BE2C (cell line): ENCODE measurements at places on chromosomes 16 and 17.

GRCh38 chr17:82931699-82932517 lies 92.1 kb upstream of the ZNF750 start:
- DNase-seq: peak; percentile 34

DNA sequence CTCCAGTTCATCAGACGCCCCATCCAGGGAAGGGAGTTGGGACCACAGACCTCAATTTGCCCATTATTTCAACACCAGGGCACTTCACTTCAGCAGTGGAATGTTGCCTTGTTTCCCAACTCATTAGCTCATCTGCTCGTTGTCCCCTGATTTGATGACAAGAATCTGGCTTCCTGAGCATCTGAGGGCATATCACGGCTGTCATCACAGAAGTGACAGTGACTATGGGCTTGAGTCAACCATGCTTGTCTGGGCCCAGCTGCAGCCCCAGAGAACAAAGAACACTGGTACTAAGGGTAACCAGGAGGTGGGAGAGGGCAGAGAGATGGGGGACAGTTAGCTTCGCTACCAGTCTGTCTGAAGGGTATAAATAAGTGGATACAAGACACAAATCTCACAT lies 266.0 kb upstream of the SDK2 start:
- no peak for DNase-seq

DNA sequence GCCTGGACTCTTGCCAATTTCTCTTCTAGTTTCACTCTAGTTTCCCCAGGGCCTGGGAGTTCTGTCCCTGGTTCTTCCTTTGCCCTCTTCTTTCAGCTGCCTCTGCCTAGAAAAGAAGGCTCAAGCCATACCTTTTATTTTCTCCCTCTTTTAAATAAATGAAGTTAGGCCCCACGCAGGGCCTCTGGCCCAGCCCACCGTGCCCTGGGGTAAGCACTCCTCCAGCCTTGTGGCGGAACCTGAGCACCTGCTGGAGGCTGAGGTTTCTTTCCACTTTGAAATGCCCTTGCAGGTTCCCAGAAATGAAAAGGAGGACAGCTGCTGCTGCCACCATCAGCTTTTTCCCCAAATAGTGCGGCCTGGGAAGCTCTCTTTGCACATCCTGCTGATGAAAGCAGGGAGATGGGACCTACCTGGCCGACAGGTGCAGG lies 139.4 kb downstream of the CCDC182 start:
- DNase-seq: no peak

- no peak for DNase-seq
These were observed 118.9 kb upstream of the PIRT start for GRCh38 chr17:10956821-10957220.

DNA sequence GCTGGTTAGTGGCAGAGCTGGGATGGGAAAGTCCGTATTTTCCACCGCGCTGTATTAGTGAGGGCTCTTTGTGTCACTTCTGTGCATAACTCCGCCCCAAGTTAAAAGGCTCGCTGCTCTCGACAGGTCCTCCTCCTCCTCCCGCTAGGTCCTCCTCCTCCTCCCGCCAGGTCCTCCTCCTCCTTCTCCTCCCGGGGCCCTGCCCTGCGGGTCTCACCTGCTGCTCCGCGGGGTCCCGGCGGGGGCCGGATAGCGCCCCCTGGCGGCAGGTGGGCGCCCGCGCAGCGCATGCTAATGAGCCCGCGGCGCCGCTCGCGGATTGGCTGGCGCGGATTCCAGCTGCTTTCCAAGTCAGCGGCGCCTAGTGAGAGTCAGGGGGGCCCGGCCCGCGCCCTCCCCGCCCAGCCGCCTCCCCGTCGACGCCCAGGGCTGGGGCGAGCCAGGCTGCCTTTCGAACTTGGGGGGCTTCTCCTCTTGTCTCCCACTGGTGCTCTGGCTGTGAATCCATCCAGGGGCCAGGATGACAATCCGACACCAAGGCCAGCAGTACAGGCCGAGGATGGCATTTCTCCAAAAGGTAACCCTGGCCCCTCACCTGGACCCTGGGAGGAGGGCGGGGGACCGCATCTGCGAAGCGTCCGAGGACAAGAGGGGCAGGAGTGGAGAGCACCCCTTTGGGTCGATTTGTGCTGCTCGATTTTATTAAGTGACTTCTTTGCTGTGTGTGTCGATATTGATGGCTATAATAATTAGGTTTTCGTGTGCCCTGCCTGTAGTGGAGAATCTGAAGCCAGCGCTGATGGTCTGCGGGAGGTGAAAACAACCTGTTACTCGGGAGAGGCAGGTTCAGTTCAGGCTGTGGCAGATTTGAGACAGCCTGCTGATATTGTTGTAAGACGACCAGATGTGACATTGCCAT lies at the start of gene RGS9:
TSS of gene RGS9 (plus strand) at position 350 of the 919 bp plus-strand sequence. CDS start at position 521, 171 bp downstream.
- peak; percentile 90 for DNase-seq

DNA sequence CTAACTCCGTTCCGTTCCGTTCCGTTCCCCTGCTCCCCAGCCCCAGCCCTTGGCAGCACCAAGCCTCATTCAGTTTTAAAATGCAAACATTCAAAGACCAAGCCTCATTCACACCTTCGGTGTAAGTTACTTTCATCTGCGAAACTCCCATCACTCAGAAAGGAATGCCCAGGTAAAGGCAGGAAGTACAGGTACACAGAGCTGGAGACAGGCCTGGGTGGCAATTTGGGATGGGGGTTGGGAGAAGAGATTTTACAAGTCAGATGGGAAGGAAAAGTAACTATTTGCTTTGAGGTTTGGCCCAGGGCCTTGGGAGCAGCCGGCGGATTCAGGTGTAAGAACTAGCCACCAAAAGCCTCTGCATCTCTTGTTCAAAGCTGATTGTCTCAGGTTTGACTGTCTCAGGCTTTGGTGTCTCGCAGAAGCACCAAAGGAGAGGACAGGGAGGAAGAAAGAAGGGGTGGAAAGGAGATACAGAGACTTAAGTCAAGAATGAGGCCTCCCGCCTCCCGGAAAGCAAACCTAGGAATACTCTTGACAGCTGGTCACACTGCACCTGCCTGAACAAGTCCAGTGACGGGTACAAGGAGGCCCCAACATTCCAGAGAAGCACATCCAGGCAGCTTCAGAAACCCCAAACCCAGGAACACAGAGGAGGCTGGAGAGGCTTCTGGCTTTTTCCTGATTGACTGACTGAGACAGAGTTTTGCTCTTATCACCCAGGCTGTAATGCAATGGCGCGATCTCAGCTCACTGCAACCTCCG lies 54.7 kb downstream of the NXN start:
- DNase-seq: no peak

DNA sequence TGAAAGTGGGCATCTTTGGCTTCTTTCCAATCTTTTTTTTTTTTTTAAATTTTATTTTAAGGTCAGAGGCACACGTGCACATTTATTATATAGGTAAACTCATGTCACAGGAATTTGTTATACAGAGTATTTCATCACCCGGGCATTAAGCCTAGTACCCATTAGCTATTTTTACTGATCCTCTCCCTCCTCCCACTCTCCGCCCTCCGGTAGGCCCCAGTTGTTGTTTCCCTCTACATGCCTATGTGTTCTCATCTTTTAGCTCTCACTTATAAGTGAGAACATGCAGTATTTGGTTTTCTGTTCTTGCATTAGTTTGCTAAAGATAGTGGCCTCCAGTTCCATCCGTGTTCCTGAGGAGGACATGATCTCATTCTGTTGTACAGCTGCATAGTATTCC lies 108.5 kb downstream of the CYB561 start:
- DNase-seq: no peak

- no peak for DNase-seq
These were observed 3.8 kb downstream of the ACSM3 start for GRCh38 chr16:20767577-20767976.

GRCh38 chr17:6303664-6304063 lies 131.3 kb downstream of the AIPL1 start:
- DNase-seq: no peak

DNA sequence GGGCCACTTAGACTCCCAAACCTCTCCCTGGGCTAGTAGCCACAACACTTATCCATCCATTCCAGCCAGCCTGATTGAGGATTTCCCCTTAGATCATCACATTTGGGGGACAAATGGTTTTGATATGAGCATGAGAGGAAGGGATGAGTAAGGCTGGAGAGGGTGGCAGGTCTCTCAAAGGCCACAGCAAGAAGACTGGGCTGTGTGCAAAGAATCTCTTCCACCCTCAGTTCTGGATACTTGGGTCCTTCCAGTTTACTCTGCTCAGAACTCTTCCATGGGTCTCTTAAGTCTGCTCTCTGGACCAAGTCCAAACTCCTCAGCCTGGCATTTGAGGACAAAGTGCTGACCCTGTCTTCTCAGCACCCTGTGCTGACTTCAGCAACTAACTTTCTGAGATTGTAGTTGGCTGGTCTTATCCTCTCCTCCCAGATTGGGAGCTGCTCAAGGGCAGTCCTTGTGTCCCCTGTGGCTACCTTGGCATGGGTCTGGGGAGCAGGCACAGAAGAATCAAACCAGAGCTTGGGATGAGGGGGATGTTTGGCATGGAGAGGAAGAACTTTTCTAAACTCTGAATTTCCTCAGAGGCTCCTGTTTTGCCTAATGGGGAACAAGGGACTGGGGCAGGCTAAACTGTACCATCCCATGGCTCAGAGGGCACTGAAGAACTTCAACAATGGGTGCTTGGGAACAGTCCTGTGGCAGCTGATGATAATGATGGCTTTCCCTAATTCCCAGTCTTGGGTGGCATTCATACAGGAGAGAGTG lies 3.1 kb upstream of the NFATC3 start:
- no peak for DNase-seq

- DNase-seq: no peak
These were observed 85.2 kb downstream of the SMG6 start for GRCh38 chr17:2218426-2218825.

DNA sequence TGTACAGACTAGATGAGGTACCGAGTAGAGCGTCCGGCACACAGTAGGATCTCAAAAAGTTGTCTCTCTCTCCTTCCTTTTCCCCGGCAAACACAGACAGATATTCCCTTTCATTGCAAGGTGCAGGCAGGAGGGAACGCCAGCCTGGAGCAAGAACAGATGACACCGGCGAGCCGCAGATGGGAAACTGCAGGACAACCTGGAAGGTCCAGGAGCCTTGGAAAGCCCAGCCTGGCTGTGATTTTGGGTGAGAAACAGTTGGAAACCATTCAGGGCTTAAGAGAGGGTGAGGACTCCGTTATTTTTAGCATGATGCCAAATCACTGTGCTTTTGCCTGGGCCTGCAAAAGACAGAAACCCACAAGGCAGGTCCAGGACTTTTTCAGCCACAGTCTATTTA lies 7.3 kb downstream of the CDH11 start:
- no peak for DNase-seq

DNA sequence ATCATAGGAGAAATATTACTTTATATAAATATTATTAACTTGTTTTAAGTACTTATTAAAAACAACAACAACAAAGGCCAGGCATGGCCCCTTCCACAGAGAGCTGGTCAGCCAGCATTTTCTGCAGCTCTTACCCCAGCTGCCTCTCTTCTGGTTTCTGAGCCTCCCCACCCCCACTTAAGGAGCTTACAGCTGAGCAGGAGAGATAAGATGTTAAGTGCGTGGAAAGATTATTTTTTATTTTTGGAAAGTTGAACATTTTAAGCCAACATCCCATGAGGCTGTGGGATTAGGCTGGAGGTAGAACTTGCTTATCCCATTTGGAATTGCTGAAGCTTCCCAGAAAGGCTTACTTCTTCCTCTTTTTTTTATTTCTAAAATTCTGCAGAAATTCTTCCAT lies 401.2 kb downstream of the SEC14L1 start:
- no peak for DNase-seq

DNA sequence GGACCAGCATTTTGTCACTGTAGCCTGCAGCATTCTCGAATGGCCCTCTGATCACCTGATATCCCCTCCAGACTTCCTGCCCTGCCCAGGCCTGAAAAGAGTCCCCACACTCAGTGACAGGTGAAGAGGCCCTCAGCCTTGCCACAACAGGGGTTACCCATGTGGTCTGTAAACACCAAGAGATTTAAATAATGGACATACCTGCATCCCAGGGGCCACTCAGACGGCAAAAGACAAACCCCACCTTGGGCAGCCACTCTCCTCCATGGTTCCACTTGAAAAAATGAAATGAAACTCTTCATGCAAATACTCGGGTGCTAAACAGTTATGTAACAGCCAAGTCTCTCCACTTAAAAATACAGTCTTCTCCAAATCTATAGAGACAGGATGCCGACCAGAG lies 22.9 kb upstream of the PECAM1 start:
- no peak for DNase-seq
